ENCODE measurements at places on chromosomes 12 and 14. TPM values are rescaled to one million over a fixed set of nuclear protein-coding genes. Genes with fewer than 3 reads are reported as not detected.

DNA sequence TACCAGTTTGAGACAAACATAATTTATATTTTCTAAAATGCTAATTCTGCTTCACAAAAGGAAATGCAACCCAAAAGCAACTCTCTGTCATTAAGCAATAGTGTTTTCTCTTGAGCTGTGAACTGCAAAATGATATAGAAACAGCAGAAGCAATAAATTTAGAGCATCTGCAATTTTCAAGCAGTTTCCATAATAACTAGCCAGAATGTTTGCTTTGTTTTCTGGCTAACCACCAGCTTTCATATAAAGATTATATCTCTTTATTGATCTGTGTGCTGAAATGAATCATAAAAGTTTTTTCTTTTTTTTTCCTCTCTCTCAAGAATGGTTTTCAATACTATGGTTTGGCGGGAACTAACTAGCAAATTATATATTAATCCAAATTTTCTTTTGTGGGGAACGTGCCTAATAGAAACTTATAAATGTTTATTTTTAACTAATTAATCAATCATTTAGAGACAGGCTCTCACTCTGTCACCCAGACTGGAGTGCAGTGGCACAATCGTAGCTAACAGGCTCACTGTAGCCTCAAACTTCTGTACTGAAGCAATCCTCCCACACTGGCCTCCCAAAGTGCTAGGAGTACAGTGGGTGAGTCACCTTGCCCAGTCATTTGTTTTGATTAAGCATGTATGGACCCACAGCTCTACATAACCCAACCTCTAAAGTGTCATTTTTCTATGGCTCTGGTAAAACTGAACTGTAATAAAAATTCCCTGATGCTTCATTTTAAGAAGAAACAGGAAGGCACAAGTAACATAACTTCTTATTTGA, 830.1 kb upstream of the MGAT4C start:
- H3K36me3 ChIP-seq = no peaks in the 10 kb centered on the region
- H3K4me3 ChIP-seq = no peak overlapping the region
- no peak overlapping the region for H3K27ac ChIP-seq
- H3K4me1 ChIP-seq = no peaks in the 10 kb centered on the region

- H3K4me3 ChIP-seq = no peak overlapping the region
- no peak overlapping the region for H3K27ac ChIP-seq
- H3K4me1 ChIP-seq = no peaks in the 10 kb centered on the region
- no peaks in the 10 kb centered on the region for H3K27me3 ChIP-seq
- no peak for DNase-seq
Measured at GRCh38 chr12:59657711-59658110, 61.9 kb downstream of the SLC16A7 start.

GRCh38 chr12:86669010-86669409, 412.8 kb upstream of the MGAT4C start:
- no peak overlapping the region for H3K4me3 ChIP-seq
- H3K36me3 ChIP-seq = no peaks in the 10 kb centered on the region
- no peak overlapping the region for H3K27ac ChIP-seq
- H3K4me1 ChIP-seq = no peaks in the 10 kb centered on the region
- no peaks in the 10 kb centered on the region for H3K27me3 ChIP-seq

DNA sequence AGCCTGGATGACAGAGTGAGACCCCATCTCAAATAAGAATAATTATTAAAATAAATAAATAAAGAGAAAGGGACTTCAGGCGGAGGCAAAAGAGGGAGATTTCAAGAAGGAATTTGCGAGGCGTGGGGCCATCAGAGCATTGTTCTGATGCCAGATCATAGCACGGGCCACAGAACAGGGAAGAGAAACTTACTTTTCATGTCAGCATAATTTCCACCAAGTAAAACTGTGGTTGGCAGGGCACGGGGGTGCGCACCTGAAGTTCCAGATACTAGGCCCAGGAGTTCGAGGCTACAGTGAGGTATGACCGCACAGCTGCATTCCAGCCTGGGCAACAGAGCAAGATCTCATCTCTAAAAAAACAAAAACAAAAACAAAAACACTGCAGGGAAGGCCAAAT, 11.0 kb upstream of the PLBD1 start:
- H3K4me1 ChIP-seq = no peaks in the 10 kb centered on the region
- no peak for DNase-seq
- H3K4me3 ChIP-seq = no peak overlapping the region
- no peak overlapping the region for H3K27ac ChIP-seq

- no peaks in the 10 kb centered on the region for H3K4me1 ChIP-seq
- H3K4me3 ChIP-seq = no peak overlapping the region
- H3K27me3 ChIP-seq = no peaks in the 10 kb centered on the region
- no peak for DNase-seq
Measured at GRCh38 chr12:2509137-2509536, 285.6 kb upstream of the FKBP4 start.

DNA sequence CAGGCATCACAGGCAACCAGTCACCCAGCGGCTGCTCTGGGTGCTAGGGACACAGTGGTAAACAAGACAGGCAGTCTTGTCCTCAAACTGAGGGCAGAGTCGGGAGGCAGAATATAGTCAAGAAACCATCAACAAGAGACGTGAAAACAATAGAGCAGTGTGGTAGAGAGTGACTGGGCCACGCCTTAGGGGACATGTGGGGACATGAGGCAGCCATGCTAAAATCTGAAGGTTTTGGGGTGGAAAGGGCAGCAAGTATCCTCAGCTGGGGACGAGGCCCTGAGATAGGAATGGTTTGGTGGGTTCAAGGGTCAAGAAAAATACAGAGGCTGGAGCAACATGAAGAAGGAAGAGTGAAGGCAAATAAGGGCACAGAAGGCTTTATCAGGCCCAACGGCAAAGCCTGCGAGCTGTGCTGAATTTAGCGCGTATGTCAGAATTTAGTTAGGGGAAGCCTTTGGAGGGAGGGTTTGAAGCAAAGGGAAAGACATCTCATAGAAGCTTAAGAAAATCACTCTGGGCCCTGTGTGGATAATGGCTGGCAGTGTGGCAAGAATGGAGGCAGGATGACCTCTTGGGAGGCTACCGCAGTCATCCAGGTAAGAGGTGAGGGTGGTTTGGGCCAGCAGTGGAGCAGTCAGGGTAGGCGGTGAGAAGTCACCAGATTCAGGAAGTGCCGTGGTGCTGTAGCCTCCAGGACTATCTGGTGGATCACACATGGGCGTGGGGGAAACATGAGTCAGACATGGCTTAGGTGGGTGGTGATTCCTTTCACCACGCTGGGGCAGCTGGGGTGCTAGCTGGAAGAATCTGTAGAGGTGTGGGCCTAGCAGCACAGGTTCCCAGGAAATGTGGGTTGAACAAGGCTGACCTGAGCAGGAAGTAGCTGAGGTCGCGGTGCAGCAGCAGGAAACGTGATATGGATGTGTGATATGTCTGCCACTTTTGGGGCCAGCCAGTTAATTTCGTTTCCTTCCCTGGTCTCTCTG, 3.0 kb downstream of the EVL start:
- H3K4me1 ChIP-seq = no peaks in the 10 kb centered on the region
- H3K4me3 ChIP-seq = no peak overlapping the region
- DNase-seq = no peak
- H3K36me3 ChIP-seq = no peaks in the 10 kb centered on the region
- H3K27me3 ChIP-seq = no peaks in the 10 kb centered on the region
- no peak overlapping the region for H3K27ac ChIP-seq

DNA sequence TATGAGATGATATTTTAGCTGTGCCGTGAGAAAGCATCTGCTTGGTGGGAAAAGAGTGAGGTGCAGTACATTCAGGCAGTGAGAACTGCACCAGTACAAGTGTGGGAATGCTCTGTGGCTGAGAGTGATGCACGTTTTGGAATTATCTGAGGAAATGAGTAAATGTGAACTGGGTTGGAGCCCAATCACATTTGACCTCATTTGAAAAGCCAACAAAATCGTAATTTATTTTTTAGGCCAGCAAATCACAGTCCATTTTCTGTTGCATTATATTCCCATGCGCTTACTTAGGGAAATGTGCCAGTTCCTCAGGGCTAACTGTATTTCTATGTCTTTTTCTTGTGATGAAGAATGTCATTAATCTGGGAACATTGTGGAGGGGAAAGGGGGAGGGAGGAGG, 77.3 kb downstream of the SNAPC1 start:
- no peak overlapping the region for H3K27ac ChIP-seq
- H3K27me3 ChIP-seq = no peaks in the 10 kb centered on the region
- no peak for DNase-seq
- H3K4me3 ChIP-seq = no peak overlapping the region

DNA sequence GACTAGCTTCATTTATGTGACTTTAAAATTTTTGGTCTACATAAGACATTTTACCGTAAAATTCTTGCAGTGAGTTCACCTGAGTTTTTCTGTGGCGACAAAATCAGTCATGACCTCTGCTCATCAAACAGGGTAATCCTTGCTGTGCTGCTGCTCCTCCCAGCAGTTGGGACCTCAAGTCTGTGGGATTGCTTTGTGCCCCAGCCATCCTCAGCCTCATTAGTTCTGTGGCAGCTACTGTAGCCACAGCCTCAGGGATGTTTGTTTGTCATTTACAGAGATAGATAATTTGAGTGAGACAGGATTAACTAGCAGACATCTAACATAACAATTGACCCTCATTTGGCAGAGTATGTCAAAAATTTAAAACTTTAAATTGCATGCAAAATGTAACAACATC, 357.0 kb downstream of the PCNX1 start:
- H3K4me1 ChIP-seq = no peaks in the 10 kb centered on the region
- no peak overlapping the region for H3K4me3 ChIP-seq
- H3K36me3 ChIP-seq = peaks cover 12% of the 10 kb centered on the region
- no peak for DNase-seq
- H3K27me3 ChIP-seq = no peaks in the 10 kb centered on the region

GRCh38 chr12:61490526-61491498, 769.4 kb upstream of the USP15 start:
- H3K4me1 ChIP-seq = no peaks in the 10 kb centered on the region
- H3K4me3 ChIP-seq = no peak overlapping the region
- no peak for DNase-seq
- no peak overlapping the region for H3K27ac ChIP-seq
- no peaks in the 10 kb centered on the region for H3K36me3 ChIP-seq

DNA sequence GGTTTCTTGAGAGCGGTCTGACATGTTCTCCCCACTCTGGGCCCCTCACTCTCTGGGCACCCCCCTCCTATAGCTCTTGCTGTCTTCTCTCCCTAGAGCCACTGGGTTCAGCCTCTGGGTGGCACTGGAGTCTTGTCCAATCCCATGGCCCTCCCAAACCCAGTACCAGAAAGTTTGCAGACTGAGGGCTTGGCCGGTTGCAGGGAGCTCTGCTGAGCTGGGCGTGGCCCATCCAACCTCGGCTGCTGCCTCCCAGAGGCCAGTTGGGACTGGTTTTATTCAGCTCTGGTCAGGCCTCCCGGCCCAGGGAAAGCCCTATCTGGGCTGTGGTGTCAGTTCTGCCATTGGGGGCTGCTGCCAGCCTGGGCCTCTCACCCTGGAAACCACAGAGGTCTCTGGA, 37.9 kb downstream of the ISCA2 start:
- peak; percentile 90 for DNase-seq
- no peaks in the 10 kb centered on the region for H3K4me1 ChIP-seq
- no peak overlapping the region for H3K27ac ChIP-seq
- H3K36me3 ChIP-seq = no peaks in the 10 kb centered on the region
- H3K4me3 ChIP-seq = no peak overlapping the region

GRCh38 chr12:12819752-12820311, 6.7 kb downstream of the DDX47 start:
- H3K36me3 ChIP-seq = peaks cover 67% of the 10 kb centered on the region
- H3K4me3 ChIP-seq = no peak overlapping the region
- H3K4me1 ChIP-seq = no peaks in the 10 kb centered on the region

INHBC gene
- total RNA-seq = not detected

DAO gene
- total RNA-seq = not detected

MBD6 gene
- 66.0 TPM for total RNA-seq

FGF6 gene
- total RNA-seq = not detected

CLEC4C gene
- total RNA-seq = 0.26 TPM

Data from H9 (cell line).